ENCODE measurements at places on chromosomes 7 and 10. TPM values are rescaled to one million over a fixed set of nuclear protein-coding genes. Genes with fewer than 3 reads are reported as not detected.

DNA sequence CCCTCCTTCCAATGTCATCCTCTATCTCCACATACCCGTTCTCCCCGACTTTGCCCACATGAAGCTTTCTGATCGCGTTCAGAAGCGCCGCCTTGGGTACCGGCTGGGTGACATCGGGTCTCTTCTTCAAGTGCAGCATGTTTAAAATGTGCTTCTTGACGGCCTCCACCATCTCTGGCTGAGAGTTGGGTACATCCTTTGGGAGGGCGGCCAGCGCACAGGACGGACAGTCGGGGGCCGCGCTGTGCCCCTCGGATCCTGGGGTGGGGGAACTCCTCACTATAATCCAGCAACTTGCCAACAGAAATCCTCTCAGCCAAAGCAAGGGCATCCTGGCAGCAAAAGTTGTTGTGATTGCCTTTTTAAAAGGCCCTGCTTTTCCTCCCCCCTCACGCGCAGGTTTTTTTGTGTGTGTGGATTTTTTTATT is 2.8 kb downstream of the INHBA start:
- DNase-seq = no peak

Gene ABLIM1
- total RNA-seq = 166 TPM

DNA sequence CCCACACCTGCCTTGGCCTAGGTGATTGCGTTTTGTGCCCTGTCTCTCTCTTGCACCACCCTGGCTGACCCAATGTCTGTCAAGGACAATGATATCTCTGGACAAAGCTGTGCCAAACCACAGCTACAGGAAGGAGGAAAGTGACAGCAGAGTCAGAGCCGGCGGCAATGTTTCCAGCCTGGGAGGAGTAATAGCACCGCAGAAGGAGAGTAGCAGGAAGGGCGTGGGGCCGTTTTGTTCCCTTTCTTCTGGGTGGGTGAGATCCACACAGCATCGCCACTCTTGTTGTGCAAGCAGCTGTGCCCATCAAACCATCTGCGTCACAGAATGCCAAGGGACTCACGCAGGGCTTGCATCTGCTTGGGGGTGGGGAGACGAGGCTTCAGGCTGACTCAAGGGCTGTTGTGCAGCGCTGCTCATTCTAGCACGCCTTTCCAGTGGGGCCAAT is 341.6 kb upstream of the AUTS2 start:
- no peak for DNase-seq

Gene SEMA3D
- not detected for total RNA-seq

- no peak for DNase-seq
Observed at GRCh38 chr7:106773228-106773627, 91.9 kb upstream of the PIK3CG start.

- DNase-seq = no peak
Observed at GRCh38 chr7:29957521-29958310, 31.9 kb downstream of the SCRN1 start.

GRCh38 chr7:6658618-6659345 is 21.7 kb downstream of the ZNF316 start:
- no peak for DNase-seq

All from activated CD4-positive, alpha-beta T cell treated with anti-CD3 and anti-CD28 coated beads for 36 hours (primary cell).